NCI-H1417 treated with DMSO at 0.1 percent for 48 hours (cell line): ENCODE measurements at places on chromosomes 5 and 9.

- DNase-seq: no peak
Observed at GRCh38 chr9:134146774-134147493, 11.1 kb downstream of the WDR5 start.

GRCh38 chr5:72233835-72234234 lies 86.2 kb downstream of the MRPS27 start:
- DNase-seq: no peak

GRCh38 chr9:116499986-116500871 lies 186.9 kb upstream of the TRIM32 start:
- DNase-seq: no peak

GRCh38 chr9:26369093-26369492 lies 523.5 kb downstream of the CAAP1 start:
- DNase-seq: no peak

DNA sequence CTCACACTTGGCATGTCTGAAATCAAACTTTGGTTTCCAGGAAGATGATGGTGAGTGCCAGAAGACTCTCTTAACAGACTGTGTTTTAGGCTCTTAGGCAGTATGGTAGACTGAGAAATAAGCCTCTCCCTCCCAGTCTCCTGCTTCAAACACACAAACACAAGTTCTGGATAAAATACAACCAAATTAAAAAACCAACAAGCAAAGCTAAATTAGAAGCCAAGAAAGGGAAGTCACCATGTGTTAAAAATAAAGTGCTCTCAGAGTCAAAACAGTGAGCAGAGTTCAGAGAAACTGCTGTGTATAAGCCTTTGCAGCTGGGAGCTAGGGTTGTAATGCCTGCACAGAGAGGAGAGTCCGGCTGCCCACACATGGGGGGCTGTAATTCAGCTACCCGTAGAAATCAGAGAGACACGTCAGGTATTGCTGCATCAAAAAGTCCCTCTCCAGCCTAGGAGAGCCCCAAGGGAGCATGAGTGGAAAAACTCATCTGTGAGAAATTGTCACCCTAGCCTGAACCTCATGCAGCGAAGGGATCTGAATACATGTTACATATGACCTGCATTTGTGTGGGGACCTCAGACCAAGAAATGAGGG lies 62.6 kb downstream of the ANGPTL2 start:
- DNase-seq: no peak
